H54 (cell line): ENCODE measurements at places on chromosomes 3 and 15.

DNA sequence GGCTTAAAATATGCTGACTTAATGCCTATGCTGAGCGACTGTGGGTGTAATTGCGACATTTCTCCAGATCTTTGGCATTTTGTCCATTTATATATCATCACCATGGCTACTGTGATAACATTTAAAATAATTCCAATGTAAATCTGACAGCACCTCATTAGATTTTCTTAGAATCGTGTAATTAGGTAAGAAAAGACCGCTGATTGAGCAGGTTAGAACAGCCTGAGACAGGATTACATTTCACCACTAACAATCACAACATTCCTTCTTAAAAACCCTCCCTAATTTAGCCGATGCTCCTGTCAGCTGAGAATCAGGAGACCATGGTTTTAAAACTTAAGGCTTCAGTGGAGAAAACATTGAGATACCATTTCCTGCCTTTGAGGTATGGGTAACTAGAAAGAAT, 455.3 kb upstream of the PDZRN3 start:
- DNase-seq, result no peak

DNA sequence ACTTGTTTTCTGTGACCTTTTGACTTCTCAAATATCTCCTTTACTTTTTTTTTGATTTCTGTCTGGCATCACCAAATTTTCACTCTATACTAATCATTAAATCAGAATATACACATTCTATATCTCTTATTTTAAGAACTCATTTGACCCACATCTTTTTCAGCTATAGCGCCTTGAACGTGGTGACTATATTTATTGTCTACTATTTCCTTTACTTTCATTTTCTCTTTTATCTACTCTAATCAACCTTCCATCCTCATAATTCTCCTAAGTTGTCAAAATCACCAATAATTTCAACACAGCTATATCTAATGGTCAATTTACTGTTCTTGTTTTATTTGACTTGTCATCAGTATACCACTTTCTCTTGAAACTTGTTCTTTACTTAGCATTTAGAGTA, 119.0 kb upstream of the CBLB start:
- no peak for DNase-seq

GRCh38 chr15:31840849-31841476, 189.4 kb upstream of the CHRNA7 start:
- DNase-seq, result no peak

GRCh38 chr3:105385819-105386508, 19.3 kb downstream of the ALCAM start:
- DNase-seq, result no peak

GRCh38 chr3:98534168-98534567, 2.4 kb downstream of the GPR15 start:
- DNase-seq, result no peak

DNA sequence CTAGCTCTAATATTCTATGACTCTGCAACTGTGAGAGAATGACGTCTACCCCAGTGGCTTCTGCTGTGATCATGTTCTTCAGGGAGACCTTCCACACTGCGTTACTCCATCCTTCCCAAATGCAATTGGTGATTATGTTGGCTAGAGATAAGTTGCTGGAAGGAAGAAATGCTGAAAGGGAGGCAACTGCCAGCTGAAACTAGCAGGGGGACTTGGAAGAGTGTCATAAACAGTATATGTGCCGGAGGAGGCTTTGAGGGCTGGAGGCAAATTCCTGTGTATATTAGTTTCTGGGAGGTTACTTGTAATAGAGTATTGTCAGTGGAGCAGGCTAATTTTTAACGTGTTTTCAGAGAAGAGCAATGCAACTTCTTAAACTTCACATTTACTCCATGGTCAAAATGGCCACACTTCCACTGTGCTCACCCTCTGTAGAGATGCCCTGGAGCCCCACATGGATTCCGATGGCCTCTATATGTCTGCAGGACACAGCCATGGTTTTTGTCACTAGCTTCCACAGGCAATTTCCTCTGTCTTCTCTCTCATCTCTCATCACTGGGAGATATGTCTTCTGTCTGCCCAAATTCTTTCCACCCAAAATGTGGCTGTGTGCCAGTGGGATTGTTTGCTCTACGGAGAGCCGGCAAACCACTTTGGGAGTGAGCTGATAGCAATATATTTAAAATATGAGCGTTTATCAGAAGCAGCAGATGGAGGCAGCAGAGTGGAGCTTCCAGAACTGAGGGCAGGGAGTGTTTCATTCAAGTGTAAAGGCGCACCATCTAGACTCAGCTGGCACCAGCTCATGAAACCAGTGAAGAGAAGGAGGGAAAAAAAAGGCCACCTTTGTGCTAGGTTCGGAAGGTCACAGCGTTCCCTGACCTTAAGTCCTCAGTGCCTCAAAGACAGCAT, 13.3 kb upstream of the CD47 start:
- DNase-seq, result no peak

GRCh38 chr3:46860017-46860809, 3.0 kb downstream of the MYL3 start:
- no peak for DNase-seq

DNA sequence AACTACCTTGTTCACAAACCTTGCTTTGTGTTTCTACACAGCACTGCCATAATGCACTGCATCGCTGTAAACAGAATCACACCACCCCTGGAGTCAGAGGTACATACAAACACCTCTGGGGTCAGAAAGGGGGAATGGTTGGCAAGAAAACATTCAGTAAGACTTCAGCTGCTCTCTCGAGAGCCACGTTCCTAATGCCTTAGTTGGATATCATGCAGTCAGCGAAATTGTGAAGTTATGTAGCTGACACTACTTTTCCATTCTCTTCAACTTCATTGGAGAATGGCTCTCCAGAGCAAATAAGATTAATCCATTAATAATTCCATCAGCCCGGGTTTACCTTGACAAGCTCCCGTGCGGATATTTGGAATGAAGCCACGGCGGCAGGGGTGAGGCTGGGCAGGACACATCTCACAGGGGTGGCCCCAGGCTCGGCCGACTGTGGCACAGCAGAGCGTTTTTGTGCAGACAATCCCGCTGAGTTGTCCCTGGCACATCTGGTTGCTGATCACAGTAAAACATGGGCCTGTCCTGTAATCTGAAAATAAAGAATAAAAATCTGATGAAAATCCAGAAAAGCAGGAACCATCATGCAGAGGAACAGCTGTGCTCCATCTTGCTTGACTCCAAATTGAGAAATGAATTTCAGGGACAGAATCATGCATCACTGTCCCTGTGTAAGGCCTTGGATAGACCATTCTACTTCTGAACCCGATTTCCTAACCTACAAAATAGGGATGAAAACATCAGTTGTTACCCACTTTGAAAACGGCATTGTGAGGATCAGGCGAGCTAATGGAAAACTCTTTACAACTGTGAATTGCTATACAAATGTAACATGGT, 108.0 kb downstream of the FBN1 start:
- no peak for DNase-seq

DNA sequence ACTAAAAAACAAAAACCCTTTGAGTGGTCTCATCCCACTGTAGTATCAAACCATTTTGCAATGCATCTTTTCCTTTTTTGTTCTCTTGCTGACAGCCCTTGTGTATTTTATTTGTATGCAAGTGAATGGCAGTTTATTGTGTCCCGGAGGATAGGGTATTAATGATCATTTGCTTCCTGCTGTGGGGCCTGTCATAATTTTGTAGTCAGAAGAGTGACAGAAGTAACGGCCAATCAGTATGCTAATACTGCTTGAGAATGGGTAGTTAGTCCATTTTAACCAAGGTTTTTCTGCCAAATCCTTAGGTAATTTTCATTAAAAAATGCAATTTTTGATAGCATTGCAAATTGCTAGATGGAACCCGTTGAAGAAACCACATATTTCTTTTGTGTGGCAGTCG, 75.5 kb upstream of the PLSCR5 start:
- DNase-seq, result no peak

DNA sequence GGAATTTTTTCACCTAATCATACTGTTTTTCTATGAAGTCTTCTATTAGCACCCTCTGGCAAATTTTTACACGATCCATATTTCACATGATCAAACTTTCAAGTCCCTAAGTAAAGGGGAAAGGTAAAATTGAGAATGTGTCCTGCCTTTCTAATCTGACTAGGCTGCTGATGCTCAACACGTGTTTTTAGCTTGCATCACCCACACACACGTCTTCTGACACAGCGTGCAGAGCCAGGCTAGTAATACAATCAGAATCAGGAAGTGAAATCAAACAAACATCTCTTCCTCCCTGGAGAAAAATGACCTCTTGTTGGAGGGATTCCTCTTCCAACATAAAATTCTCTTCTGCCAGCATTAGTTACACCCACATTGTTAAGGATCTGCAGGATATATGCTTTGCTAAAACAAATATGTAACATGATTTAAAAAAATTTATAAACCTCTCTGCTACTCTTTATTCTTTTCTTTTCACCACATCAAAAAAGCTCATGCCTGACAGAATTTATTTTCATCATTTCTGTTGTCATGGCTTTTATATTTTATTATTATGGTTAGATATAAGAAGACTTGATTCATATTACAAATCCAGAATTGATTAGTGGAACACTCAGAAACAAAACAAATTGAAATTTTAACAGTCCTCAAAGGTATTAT, 122.4 kb downstream of the RAP2B start:
- peak; percentile 33 for DNase-seq

DNA sequence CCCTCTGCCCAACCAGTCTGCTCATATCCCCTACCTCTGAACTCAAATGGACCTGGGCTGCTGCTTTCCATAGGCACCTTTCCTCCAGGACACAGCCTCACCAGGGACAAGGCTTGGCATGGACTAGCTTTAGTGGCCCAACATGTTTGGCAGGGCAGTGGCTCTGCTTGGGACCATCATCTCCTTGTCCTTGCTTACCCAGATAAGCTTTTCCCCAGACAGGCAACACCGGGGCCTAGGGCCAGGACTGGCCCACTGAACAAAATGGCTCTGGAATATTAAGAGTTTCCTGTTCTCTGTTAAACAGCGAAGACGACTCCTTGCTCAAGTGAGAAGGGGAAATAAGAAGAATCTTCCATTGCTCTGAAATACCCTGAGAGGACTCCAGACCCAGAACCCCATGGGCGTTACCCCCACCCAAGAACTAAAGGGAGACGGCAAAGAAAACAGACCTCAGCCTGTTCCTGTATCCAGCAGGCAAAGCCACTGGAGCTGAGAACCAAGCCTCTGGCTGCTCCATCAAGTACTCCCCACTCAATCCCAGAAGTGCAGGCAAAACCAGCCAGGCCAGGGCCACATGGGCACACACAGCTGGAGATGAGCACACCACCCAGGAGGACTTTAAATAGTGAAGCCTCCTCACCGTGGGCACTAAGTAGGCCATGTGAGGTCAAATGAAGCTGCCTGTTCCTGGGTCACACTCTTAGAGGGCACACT, 45.5 kb downstream of the CTNNB1 start:
- no peak for DNase-seq

DNA sequence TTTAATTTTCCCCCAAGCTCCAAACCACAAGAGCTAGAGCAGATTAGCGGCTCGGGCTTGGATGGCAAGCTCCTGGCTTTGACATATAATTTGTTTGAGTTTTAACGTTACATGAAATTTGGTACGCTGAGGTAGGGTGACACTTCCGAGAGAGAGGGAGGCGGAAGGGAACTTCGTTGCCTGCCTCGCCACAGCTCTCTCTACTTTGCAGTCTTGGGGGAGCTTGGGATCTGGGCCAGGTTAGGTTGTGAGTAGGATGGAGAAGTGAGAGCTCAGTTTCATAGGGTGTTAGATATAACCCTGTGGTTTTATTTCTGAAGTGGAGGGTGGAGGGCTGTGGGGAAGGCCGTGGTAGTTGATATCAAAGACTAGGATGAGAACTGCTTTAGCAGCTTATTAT, 39.7 kb downstream of the LRTM1 start:
- no peak for DNase-seq

- DNase-seq, result no peak
These were observed 79.3 kb downstream of the EOMES start for GRCh38 chr3:27642796-27643195.

DNA sequence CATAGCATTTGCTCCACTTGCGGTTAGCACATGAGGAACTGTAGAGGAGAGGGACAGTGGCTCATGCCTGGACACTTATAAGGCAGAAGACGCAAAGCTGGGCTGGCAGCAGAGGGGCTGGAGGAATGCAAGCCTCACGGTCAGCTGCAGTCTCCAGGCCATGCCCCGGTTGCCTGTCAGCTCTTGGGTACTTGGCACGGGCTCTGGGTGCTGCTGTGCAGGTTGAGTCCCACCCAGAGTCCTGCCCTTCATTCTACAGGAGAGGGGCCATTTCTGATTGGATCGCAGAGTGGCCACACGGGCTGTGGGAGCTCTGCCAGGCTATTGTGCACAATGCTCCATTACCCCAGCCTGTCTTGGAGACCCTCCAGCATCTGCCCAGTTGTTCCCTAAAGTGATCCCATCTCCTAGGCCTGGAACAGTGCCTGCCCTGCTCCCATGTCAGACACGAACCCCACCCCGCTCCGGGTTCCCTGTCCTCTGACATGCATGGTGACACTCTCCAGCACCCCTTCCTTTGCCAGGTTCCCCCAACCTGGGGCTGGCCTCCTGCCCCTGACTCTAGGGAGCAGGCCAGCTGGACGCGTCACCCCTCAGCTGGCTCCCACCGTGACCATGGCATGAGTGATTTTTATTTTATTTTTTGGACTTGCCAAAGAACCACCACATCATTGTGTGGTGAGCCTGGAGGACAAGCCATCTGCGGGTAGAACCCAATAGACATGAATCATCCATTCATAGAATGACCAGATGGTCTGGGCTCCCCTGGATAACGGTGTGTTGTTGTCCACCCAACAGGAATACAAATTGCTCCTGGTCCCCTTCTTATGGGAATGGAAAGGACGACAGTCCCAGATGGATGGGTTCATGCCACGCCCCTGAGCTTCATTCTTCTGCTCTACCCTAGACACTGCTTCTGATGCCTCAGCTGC, 51.0 kb upstream of the KLF13 start:
- DNase-seq, result no peak

- no peak for DNase-seq
These were observed 5.7 kb downstream of the TBC1D23 start for GRCh38 chr3:100266531-100266930.

GRCh38 chr3:13712682-13713180, 163.8 kb downstream of the FBLN2 start:
- no peak for DNase-seq

DNA sequence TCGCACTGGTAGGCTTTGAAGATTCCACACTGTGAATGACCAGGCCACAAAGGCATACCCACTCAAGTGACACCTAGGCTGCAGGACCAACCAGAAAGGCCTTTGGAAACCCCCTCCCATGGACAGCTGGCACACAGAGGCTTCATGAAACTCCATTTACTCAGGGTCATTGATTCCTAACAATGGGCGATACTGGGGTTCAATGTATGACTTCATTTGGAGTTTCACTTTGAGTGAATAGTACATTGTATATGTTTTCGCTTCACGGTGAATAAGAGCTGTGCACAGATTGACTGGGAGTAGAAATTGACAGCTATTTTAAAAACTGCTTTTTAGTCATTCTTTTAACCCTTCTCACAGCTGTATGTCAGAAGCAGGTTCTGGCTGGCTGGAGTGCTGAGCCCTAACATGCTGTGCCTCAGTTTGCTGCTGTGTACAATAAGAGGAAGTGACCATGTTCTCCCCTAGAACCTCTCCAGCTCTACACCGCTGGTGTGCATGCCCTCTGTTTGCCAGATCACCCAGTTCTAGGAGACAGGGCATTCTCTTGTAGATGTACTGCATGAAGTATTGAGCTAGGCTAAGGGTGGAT, 15.4 kb upstream of the CX3CR1 start:
- DNase-seq, result no peak

- DNase-seq, result no peak
These were observed 193.1 kb downstream of the MEIS2 start for GRCh38 chr15:36907295-36907694.

GRCh38 chr3:14243782-14244181, 65.2 kb downstream of the LSM3 start:
- DNase-seq, result no peak

GRCh38 chr3:133928903-133929607, 33.4 kb upstream of the RAB6B start:
- DNase-seq, result no peak
